ENCODE measurements at places on chromosomes 13 and 19.
A peak's percentile ranks its signal among the peaks of the same experiment; 100 is the strongest.

DNA sequence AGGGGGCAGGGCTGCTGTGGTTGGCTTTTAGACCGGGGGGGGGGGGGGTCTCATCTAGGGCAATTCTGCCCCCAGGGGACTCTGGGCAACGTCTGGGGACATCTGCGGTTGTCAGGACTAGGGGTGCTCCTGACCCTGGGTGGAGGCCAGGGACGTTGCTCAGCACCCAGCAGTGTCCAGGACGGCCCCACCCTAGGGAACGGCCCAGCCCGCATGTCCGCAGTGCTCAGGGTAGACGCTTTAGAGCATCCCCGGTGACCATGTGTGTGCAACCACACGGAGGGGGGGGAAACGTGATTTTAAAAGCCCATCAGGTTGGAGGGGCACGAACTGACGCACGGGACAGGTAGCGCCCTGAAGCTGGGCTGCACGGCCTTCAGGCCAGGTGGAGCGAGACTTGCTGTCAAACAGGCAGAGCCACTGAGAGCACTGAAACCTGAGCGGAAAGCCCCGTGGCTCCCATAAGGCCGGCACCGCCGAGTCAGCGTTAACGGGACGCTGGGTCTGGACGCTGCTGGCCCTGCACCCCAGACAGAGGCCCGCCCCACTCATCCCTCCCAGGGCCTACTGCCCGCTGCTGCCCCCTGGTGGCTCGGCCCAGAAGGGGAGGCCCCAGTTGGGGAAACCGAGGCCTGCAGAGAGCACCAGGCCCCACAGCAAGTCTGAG is 8.3 kb downstream of the CACTIN start:
- DNase-seq: peak; percentile 33

GRCh38 chr19:34226036-34226435 is 28.3 kb upstream of the GARRE1 start:
- no peak for DNase-seq

GRCh38 chr19:14237014-14237941 is 31.3 kb upstream of the ADGRL1 start:
- no peak for DNase-seq

DNA sequence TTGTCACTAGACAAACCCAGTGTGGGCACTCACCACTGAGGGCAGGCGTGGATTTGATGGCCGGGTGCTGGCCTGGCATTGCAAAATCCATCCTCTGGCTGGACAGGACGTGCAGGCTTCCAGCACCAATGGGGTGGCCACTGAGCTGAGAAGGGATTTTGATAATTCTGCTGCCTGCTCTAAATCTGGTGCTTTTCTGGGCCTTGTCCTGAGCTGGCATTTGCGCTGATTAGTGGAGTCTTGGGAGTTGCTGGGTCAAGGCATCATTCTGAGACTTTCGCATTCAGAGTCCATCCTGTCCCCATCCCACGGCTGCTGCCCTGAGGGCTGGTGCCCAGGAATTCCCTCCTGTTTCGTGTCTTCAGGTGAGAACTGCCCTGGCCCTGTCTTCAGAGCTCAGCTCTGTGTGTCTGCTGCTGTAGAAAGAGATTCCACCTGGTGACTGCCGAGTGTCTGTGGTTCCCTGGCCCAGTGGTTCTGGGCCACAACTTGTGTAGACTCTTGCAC is 65.9 kb upstream of the MCF2L start:
- DNase-seq: no peak

DNA sequence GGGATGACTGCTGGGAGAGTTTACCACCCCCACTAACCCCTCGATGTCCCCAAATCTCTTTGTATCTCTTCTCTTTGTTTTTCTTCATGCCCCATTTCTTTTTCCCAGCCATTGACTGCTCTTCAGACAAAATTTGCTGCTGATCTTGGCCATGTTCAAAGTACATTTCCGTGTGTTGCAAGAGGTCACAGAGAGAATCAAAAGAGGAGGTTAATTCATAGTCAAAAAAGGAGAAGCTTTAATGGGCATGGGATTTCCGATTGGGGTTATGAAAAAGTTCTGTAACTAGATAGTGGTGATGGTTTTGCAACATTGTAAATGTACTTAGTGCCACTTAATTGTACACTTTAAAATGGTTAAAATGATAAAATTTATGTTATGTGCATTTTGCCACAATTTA is 121.1 kb downstream of the FLT1 start:
- DNase-seq: no peak

- DNase-seq: no peak
Observed at GRCh38 chr13:23592596-23592995, 22.4 kb downstream of the TNFRSF19 start.

- DNase-seq: no peak
Observed at GRCh38 chr13:96963786-96964475, 30.3 kb downstream of the OXGR1 start.

GRCh38 chr19:41085748-41086415 is 2.4 kb upstream of the CYP2A13 start:
- no peak for DNase-seq

- DNase-seq: no peak
Observed at GRCh38 chr13:30025351-30025750, 174.9 kb upstream of the UBL3 start.

DNA sequence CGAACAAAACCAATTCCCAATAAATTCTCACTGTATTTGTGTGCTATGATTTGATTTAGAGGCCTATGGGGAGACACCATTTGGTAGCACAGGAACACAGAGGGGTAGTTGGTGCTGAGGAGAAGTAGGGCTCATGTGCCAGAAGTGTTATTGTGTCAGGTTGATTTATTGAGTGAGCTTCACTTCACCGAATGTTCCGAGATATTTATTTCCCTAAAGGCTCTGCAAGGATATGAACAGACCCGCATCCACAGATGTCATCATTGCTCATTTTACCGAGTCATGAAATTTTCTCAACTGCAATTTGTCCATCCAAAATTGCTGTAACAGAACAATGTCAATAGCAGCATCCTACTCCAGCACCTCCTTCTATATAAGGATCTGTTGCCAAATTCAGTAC is 69.5 kb downstream of the DACH1 start:
- DNase-seq: no peak

DNA sequence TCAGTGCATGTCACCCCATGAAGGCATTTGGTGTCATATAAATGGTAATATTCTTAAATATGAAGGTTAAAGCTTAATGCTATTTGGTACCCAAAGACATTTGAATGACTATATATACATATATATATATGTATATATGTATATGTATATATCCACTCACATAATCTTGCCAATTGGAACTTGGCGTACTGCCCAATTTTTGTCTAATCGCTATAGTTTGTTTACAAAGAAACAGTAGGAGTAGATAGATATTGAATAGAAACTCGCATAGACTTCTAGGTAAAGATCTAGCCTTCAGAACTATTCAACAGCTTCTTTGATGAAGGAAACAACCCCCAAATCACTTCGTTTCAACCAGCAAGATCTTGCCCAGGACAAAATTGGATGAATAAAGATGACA is 24.1 kb downstream of the KLF5 start:
- DNase-seq: no peak

DNA sequence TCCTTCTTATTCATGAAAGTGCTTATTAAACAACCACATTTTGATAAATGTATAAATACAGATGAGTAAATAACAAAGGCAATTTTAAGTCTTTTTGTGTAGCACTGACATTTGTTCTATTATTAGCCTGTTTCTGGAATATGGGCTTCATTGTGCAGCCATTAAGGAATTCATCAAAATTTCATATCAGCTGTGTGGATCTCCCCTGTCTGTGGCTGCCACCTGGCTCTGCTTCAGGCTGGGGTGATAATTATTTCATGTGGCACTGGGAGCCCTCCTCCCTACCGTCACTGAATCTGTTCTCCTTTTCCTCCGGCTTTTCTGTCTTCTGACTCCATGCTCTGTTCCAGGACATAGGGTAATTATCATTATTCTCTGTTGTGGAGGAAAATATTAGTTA is 57.1 kb downstream of the LMO7 start:
- DNase-seq: no peak

- no peak for DNase-seq
Observed at GRCh38 chr13:20160306-20161274, at the start of gene GJA3. TSS of gene GJA3 (minus strand) at chr13:20161052. CDS start at chr13:20143288, 17,764 bp downstream.

- DNase-seq: no peak
Observed at GRCh38 chr19:48881741-48882657, 9.8 kb downstream of the PPP1R15A start.

DNA sequence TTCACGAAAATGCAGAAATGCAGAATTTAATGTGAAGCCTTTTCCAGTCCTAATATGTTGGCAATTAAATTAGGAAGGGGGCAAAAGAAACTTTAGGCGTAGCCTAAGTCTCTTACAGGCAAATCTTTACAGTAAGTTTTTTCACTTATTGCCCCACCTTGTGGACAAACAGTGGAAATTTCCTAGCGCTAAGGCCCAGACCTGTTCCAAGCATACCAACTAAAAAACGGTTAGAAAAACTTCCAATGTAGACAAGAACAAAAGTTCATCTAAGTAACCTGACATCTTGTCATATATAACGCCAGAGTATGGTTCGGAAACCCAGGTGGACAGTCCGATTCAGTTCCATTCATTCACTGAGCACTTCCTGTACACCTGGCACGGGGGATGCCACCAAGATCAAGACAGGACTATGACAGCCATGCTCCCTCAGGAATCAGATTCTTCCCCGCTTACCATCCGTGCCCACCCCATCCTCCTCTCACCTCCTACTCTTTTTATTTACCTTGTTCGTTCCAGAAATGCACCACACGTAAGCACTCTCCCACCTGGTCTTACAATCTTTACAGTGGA is 4.9 kb downstream of the ZAR1L start:
- peak; percentile 46 for DNase-seq

DNA sequence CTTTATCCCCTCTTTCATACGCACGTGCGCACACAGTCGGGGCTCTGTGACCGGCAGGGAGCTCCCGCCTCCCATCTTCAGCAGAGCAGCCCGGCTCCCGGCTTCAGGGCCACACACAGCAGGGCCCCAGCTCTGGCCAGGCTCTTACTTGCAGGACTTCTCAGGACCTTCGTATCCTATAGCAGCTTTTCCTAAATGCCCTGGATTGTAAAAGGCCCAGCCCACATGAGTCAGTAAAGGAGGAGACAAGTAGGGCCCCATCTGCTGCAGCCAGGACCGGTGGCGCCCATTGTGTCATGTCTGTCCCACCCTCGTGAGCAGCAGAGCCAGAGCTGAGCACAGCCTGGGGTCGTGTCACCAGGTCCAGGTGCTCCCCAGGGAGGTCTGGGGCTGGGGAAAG is 107.6 kb upstream of the VSTM2B start:
- no peak for DNase-seq

GRCh38 chr13:76942363-76942762 is 5.9 kb upstream of the ACOD1 start:
- no peak for DNase-seq

- no peak for DNase-seq
Observed at GRCh38 chr19:46596008-46596407, 5.1 kb upstream of the CALM3 start.

- no peak for DNase-seq
Observed at GRCh38 chr13:113083402-113084061, 22.1 kb upstream of the F7 start.

DNA sequence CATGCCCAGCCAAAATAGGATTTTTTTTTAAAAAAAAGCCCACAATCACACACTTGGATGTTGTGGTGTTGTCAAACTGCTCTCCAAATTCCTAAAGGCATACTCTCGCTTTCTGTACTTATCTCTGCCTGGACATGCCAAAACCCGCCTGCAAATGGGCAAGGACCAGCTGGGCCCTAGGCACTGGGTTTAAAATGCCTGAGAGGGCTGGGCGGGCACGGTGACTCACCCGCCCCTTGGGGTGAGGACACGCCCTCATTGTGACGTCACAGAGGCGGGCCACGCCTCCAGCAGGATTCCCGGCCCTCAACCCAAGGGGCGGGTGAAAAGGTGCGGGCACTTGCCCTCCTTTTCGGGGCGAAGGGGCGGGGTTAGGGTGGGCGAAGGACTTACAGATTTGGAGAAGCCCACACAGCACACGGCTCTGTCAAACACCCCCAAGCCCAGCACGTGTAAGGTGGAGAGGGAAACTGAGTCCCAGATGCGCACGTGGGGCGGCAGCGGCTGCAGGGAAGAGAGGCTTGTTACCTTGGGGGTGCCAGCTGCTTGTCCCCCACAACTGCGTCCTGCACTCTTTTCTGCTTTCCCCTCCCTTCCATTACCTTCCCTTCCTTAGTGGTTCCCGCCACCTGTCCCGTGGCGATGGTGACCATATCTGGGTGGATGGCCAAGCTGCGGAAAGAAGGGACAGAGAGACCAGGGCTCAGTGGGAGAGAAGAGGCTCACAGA is 6.6 kb downstream of the EML2 start:
- peak; percentile 82 for DNase-seq

DNA sequence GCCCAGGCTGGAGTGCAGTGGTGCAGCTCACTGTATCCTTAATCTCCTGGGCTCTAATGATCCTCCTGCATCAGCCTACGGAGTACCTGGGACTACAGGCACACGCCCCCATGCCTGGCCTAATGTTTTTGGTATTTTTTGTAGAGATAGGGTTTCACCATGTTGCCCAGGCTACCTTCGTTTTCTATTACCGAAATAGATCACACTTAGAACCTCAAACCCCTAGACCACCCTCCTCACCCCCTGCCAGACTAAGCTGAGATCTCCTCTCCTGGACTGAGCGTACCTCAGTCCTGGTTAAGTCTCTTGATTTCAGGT is 391 bp downstream of the KLF1 start:
- DNase-seq: no peak

GRCh38 chr13:30847650-30848307 is 58.3 kb upstream of the MEDAG start:
- DNase-seq: peak; percentile 100

- DNase-seq: peak; percentile 53
Observed at GRCh38 chr19:8578642-8579265, 1.5 kb upstream of the MYO1F start.

GRCh38 chr19:43809762-43810696 is 7.8 kb upstream of the LYPD5 start:
- DNase-seq: peak; percentile 45

- DNase-seq: no peak
Observed at GRCh38 chr19:52786078-52786463, 520 bp downstream of the ZNF600 start.

DNA sequence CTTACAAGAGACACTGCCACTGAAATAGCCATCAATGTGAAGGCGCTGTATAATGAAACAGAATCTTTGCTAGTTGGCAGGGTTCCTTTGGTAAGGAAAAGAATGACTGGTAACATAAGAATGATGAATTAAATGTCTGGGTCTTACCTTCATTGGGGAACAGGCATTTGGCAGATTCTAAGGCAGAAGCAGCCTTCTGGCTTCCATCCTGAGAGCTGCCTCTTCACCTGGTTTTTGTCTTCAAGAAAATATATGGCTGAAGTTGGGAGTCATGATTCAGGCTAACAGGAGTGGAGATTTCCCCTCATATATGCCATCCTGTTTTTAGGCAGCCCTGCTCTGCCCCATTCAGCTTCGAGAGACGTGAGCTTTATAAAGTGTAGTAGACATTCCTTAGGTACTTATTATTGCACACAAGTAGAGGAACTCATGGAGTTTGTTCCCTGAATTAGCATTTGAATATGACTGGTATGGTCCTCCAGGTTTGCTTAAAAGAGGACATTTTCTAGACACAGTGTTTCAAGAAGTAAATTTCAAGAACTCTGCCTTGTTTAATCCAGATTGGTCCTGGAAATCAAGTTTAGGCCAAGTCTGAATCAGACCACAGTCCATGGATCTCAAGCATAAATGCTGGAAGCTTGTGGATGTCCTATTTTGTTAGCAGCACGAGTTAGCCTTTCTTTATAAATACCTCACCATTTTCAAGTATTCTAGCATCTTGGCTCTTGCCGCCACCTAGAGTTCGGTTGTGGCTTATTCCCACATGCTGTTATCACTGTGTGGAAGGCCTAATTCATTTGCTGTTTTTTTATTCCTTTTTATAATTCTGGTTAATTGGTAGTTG is 56.2 kb upstream of the AKAP11 start:
- DNase-seq: peak; percentile 38
